ENCODE measurements at places on chromosomes 13 and 19. TPM values are rescaled to one million over a fixed set of nuclear protein-coding genes. Genes with fewer than 3 reads are reported as not detected.

Gene CYP4F2
- total RNA-seq: not detected

Gene CEACAM16
- 0.27 TPM for total RNA-seq

Gene ZNF560
- total RNA-seq: not detected

Gene PCDH9
- total RNA-seq: 4.8 TPM

Gene CRX
- not detected for total RNA-seq

Gene GGN
- total RNA-seq: 1.4 TPM

Gene MARK4
- total RNA-seq: 36.5 TPM

Gene ZNF439
- 13.1 TPM for total RNA-seq

Gene ZNF345
- 3.6 TPM for total RNA-seq

Gene MUC16
- 0.07 TPM for total RNA-seq

Gene NXNL1
- total RNA-seq: not detected

Gene ZNF701
- 13.6 TPM for total RNA-seq

Gene CYP2F1
- not detected for total RNA-seq

Gene SULT2A1
- total RNA-seq: 147 TPM

Gene ZFP30
- total RNA-seq: 9.4 TPM

Gene SLC27A5
- total RNA-seq: 9.1 TPM

Gene LINGO3
- not detected for total RNA-seq

Gene HSD17B14
- total RNA-seq: 41.1 TPM

Gene RNF225
- total RNA-seq: not detected

Gene ZNF575
- 2.6 TPM for total RNA-seq

Gene NEK3
- total RNA-seq: 16.2 TPM

Gene FXYD7
- total RNA-seq: not detected

Gene CELF5
- total RNA-seq: not detected

Gene FFAR3
- not detected for total RNA-seq

Gene ING1
- total RNA-seq: 10.8 TPM

Gene CNFN
- total RNA-seq: not detected

Gene ZNF580
- total RNA-seq: 26.2 TPM

Gene KIRREL2
- 0.06 TPM for total RNA-seq

Gene NPHS1
- total RNA-seq: not detected

Gene SEMA6B
- total RNA-seq: 7.1 TPM

Gene DUS3L
- 15.5 TPM for total RNA-seq

Gene ZNF570
- total RNA-seq: 6.1 TPM

Gene FCER2
- not detected for total RNA-seq

Gene PPP2R1A
- 302 TPM for total RNA-seq

Gene ZNF571
- total RNA-seq: 10.9 TPM

Gene ZNF45
- total RNA-seq: 15.0 TPM

Gene GGACT
- total RNA-seq: 11.8 TPM

Gene FGF9
- 1.4 TPM for total RNA-seq

Gene CGB3
- not detected for total RNA-seq

Gene SERTM1
- total RNA-seq: 0.07 TPM

Gene BCL3
- total RNA-seq: 43.5 TPM

Gene RGS9BP
- 0.83 TPM for total RNA-seq

Gene ZNF317
- 31.9 TPM for total RNA-seq

Gene KLHL1
- total RNA-seq: not detected

Gene BORCS8
- total RNA-seq: 18.0 TPM

Gene PLPP2
- 8.8 TPM for total RNA-seq

Gene CCDC194
- 1.1 TPM for total RNA-seq

Gene SHANK1
- total RNA-seq: 13.6 TPM

Gene SPC24
- total RNA-seq: 0.60 TPM

Gene ZNF426
- 15.9 TPM for total RNA-seq

Gene WIZ
- 5.7 TPM for total RNA-seq

Gene ZNF780B
- total RNA-seq: 19.0 TPM

Gene UBL3
- 26.4 TPM for total RNA-seq

Gene SIGLEC9
- 24.5 TPM for total RNA-seq

Gene GRIN2D
- 0.32 TPM for total RNA-seq

Gene ETV2
- total RNA-seq: not detected

Gene FPR2
- total RNA-seq: 0.28 TPM

Gene ONECUT3
- not detected for total RNA-seq

Gene PABPC3
- total RNA-seq: not detected
